ENCODE measurements at places on chromosomes 6 and 20.
A peak's percentile ranks its signal among the peaks of the same experiment; 100 is the strongest.

- peak; percentile 22 for DNase-seq
Observed at GRCh38 chr6:123564361-123564760, 72.4 kb downstream of the TRDN start.

- peak; percentile 9 for DNase-seq
Observed at GRCh38 chr6:43368259-43369160, 937 bp downstream of the ZNF318 start.

- no peak for DNase-seq
Observed at GRCh38 chr20:38809942-38810341, 4.4 kb downstream of the PPP1R16B start.

GRCh38 chr6:168524571-168525001 is 83.6 kb downstream of the SMOC2 start:
- DNase-seq: no peak

DNA sequence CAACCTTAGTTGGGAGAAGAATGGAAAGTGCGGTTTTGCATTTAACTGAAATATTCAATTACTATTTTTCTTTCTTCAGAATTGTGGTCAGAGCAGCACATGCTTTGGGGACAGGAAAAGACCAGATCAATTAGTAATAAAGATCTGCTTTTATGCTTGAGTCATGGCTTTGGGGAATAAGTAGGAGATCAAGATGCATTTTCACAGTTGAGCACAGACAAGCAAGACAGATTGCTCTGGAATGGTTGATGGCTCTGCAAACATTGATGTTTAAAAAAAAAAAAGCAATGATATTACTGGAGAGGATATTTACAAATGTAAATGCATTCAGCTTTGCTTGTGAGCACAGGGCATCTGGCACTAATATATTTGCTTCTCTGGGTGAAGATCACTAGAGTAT is 224.4 kb upstream of the SASH1 start:
- DNase-seq: no peak

DNA sequence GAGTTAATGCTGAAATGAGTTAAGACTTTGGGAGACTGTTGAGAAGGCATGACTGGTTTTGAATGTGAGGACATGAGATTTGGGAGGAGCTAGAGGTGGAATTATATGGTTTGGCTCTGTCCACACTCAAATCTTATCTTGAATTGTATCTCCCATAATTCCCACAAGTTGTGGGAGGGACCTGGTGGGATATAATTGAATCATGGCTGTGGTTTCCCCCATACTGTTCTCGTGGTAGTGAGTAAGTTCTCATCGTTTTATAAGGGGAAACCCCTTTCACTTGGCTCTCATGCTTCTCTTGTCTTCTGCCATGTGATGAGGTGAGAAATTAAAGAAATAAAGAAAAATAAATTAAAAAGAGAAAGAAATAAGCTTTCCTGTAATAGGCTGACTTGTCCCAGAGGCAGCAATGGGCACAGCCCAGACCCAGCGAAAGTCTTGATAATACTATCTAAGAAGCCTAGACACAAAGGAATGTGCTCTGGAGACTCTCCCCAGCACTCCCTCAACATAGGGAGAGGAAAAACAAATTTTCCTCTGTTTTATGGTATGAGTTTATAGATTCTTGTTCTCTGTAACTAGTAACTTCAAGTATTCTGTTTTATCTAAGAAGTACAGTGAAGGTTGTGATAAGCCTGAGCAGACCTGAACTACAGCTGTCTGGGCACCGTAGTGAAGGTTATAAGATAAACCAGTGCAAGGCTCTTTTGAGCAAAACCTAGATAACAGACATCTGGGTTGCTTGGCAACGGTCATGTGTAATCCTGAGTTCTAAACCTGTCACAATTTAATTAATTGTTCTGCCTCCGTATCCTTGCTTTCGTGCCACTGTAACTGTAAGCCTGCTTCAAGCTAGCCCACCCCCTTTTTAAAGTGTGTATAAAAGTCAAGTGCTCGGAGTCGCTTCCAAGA is 88.9 kb upstream of the ECI2 start:
- no peak for DNase-seq

GRCh38 chr20:25148982-25149846 is 46.3 kb upstream of the ENTPD6 start:
- DNase-seq: no peak

- DNase-seq: no peak
Observed at GRCh38 chr6:139423971-139424667, 49.7 kb upstream of the CITED2 start.

Measured in NCI-H1694 (cell line).